ENCODE measurements at places on chromosomes 16 and 17.

- DNase-seq = no peak
Measured at GRCh38 chr16:8391257-8391656, 199.1 kb downstream of the TMEM114 start.

GRCh38 chr17:49987290-49987585 is 7.8 kb downstream of the DLX3 start:
- no peak for DNase-seq

DNA sequence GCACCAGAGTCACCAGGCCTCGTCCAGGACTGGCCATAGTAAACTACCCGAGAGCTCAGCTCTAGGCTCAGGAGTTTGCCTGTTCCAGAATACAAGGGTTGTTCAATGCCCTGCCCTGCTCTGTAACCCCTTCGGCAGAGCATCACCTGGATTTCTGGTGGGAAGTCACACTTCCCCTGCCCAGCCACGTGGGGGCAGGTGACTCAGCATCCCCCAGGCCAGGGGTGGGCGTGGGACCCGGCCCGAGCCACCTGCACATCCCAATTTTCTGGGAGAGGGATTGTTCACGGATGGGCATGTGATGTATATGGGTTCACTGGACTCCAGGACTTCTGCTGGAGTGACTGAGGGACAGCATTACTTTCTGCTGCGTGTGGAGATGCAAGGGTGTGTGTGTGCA is 25.8 kb downstream of the COX4I1 start:
- no peak for DNase-seq

- DNase-seq = no peak
Measured at GRCh38 chr16:69463876-69464275, 39.5 kb downstream of the CYB5B start.

GRCh38 chr17:51647067-51647466 is 386.7 kb downstream of the UTP18 start:
- no peak for DNase-seq

DNA sequence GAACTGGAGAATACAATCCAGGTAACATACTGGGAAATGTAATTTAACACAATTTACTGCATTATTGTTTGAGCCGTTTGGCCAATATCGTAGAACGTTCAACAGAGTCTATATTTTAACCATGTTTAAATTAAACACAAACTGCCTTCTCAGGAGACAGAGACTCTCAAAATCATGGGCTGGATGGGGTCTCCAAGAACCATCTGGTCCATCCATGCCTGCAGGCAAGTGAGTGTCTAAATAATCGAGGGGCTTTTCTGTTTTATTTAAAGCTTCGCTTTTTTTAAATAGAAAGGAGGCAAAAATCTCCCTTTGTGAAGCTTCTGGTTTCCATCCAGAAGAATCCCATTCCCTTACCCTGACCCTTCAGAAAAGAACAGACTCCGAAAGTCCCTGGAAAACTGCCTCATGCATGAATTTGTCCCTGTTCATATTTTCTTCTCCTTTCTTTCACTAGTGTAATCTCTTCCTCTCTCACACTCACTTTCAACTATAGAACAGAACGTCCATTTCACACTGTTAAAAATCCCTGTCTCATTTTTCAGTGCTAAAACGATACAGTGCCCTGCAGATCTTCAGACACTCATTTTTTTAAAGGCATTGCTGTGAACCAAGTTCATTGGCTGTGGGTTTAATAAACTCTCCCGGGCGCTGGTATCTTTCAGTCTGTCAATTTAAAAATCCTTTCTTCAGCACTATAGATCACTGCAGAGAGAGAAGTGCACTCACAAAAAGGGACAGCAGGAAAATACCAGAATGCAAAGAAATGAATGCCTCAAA is 111.4 kb upstream of the TOM1L1 start:
- no peak for DNase-seq

GRCh38 chr17:40448213-40448638 is 5.0 kb downstream of the IGFBP4 start:
- no peak for DNase-seq

DNA sequence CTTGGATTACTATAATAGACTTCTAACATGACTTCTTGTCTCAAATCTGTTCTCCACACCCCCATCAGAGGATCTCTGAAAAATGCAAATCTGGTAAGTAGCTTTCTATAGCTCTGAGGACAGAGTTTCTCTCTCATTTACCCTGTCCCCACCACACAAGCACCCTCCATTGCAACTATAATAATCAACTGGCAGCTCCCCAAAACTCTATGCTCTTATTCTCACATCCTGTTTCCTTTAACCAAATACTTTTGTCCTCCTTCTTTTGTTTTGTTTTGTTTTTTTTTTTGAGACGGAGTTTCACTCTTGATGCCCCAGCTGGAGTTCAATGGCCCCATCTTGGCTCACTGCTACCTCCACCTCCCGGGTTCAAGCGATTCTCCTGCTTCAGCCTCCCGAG is 73.4 kb downstream of the HELZ start:
- no peak for DNase-seq

GRCh38 chr16:17360693-17361122 is 110.1 kb downstream of the XYLT1 start:
- no peak for DNase-seq

DNA sequence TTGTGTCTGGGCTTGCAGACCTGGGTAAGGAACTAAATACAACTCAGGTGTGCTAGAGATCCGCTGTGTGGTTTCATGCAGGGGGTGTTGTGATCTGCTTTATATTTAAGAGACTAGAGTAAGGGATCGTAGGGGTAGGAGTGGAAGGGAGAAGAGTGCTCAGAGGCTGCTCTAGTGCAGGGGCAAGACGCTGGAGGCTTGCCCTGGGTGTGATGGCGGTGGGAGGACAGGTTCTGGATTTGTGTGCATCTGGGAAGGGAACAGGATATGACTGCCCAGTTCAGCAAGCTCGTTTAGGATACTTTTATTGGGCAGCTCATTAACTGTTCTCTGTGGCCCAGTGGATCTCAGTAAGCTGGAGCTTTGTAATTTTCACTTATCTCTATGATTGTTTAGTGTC is 47.6 kb downstream of the RPTOR start:
- no peak for DNase-seq

DNA sequence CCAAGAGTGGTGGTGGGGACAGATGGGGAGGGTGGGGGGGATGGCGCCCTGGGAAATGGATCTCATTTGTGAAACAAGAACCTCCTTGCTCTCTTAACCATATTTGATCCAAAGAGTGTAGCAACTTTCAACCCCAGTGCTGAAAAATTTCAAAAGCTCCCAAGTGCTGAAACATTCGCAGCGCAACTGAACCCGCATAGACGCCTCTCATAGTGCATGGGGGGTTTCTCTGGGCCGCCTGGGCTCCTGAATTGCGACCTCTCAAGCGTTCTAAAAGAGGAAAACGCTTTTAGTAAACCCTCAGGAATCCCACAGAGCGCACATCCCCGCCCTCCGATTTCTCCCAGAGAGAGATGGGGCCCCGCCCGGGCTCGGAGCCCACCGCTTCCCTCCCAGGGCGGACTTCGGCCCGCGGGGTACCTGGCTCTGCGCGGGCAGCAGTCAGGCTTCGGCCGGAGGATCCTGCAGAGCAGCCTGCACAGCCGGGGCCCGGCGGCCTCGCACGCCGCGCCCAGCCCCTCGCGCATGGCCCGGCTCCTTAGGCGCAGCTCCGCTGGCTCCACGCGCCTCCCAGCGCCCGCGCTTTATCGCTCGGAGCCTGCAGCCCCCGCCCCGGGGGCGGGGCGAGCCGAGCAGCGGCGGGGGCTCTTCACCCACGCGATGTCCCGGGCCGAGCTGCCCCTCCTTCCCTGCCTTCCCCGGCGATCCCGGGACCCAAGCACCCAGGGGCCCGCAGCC is 7.0 kb downstream of the NOS2 start:
- no peak for DNase-seq

GRCh38 chr17:36463916-36464764 is 22.3 kb upstream of the ZNHIT3 start:
- no peak for DNase-seq

DNA sequence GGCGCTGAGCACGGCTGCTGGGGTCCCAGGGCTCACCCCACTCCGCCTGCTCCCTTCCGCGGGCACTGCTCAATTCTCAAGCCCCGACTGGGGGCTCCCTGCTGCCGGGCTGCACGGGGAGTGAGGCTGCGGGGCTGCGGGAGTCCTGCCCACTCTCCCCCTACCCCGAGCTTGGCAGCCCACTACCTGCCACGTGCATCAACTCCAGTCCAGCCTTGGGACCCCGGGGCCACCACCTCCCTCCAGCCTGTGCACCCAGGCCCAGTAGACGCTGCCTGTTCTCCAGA is 43.3 kb upstream of the SSTR5 start:
- DNase-seq = no peak

DNA sequence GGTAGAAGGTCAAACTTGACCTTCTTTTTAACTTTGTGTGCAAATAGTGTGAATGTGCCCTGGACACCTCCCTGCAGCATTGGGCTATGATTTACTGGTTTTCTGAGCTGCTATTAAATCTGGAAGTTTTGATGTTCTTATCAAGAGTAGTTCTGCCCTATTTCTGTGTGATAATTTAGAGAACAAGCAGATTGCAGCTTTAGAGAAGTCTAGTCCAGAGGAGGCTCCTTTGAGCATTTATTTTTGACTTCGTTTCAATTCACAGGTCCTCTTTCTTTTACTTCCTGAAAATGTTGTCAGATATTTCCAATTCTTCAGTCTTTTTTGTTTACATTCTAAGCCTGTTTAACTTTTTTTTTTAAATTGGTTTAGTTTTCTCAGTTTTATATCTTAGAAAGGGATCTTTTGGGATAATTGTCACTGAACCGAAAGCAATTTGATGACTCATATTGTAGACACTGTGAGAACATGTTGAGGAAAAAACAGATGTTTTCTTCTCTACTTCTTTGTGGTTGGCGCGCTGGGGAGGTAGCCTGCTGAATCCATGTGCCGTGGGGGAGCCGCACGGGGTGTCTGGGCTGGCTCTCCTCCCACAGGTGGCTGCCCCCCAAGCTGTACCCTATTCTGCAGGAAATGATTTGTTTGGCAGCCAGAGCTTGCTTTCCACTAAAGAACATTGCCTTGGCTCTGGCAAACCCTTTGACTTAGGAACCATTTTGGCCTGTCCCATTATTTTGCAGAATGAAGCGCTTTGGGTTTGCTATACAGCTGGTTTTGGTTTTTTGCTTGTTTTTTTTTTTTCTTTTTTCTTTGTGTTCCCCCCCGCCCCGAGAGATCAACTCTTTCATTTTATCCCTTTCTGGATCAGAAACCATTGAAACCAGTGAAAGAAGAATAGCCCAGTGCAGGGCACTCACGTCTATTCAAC is 53.4 kb downstream of the MFSD11 start:
- DNase-seq = peak; percentile 34

DNA sequence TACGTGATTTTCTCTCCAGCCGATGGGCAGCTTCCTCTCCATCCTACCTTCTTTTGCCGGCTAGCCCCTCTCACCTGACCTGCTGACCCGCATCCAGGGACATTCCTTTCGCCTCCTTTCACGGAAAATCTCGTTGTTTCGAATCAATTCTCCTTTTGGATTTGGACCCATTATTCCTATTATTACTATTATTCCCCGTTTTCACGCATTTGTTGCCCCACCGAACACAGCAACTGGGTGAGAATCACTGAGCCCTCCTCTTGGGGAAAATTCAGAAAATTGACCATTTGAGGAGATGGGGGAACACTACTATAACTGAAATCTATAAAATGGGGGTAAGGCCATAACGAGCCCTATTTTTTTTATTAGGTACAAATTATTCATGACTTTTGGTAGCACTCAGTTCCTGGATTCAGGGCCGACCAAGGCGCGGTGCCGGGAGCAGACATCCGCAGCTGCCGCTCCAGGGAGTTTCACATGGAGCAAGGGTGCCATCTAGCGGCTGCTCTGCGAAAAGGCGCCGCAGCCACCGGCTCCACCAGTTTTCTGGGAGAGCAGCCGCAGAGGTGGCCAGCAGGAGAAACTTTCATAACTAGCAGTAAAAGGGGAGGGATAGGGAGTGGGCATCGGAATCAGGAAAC is 3.3 kb upstream of the HOXB8 start:
- peak; percentile 82 for DNase-seq

GRCh38 chr17:19384723-19385391 is 2.1 kb downstream of the MFAP4 start:
- DNase-seq = no peak

DNA sequence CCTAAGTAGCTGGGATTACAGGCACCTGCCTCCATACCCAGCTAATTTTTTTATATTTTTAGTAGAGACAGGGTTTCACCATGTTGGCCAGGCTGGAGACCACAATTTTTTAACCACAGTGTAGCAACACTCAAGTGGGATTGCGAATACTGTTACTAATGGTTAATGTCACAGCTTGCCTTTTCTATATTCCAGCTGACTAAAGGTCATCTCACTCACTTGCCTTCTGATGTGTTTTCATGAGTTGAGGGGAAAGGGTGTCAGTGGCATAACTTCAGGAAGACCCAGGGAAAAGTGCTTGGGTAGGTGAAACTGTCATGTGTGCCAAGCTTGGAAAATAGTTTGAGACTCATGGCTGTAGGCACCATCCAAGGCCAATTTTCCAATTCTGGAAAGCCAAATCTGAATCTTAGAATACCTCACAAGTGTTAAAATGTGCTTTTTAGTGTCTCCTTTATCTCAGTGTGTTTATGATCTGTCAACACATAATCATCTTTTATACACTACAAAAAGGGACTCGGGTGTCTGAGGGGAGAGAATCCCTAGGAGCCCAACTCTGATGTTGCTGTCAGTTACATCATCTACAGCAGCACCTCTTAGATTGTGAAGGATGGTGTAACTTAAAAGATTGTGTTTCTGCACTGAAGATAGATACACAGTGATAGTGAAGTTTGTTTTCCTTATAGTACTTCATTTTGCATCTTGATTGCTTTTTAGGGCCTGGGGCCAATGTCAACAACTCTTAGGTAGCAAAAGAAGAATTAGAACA is 27.1 kb downstream of the OGFOD1 start:
- DNase-seq = no peak

GRCh38 chr17:4796552-4796920 is 572 bp downstream of the PSMB6 start:
- no peak for DNase-seq

GRCh38 chr16:28597692-28598261 is 927 bp upstream of the SULT1A2 start:
- no peak for DNase-seq

GRCh38 chr16:86996081-86996480 is 321.1 kb downstream of the C16orf95 start:
- no peak for DNase-seq

DNA sequence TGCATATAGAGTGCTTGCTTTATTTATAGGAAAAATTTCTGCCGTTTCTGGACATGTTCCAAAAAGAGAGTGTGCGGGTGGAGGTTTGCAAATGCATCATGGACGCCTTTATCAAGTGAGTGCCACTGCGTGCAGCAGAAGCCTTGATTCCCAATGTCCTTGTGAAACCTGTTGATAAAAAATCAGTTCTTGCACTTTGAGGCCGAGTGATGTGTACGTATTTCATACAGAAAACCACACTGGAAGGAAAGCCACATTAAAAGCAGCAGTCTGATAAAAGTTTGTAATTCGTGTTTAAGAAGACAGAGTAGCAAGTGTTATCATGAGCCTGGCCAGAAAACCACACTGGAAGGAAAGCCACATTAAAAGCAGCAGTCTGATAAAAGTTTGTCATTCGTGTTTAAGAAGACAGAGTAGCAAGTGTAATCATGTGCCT is 78.0 kb downstream of the KNOP1 start:
- peak; percentile 24 for DNase-seq
